ENCODE measurements at places on chromosomes 4 and X.

DNA sequence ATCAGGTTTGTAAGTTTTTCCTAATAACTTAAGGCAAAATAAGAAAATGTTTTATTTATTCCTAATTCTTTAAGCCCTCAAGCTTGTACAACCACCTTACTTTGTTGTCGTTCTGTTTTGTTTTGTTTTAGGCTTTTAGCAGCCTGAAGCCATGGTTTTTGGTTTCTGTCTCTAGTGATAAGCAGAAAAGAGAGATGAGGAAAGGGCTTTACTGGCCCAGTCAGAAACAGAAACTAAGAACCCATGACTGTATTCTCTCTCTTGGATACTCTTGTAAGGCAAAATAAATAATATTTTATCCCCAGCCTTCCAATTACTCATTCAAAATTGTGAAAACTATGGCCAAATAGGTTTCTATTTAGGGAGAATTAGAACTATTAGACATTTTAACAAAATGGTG, 29.4 kb downstream of the TBC1D19 start:
- DNase-seq = no peak

DNA sequence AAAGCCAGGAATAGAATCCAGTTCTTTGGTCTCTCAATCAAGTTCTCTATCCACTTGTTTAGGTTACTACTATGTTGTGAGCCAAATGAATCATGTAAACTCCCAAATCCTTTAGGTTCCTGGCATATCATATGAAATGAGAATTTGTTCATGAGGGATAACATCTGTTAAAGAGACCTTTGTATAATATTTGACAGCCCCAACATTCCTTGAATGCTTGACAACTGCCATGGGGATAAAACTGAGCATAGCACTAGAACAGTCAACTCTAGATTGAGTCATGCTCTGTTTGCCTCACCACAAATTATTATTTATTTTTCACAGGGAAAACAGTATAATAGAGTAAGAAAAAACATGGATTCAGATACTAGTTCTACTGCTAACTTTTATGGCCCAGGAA, 93.3 kb downstream of the NAA11 start:
- DNase-seq = no peak

DNA sequence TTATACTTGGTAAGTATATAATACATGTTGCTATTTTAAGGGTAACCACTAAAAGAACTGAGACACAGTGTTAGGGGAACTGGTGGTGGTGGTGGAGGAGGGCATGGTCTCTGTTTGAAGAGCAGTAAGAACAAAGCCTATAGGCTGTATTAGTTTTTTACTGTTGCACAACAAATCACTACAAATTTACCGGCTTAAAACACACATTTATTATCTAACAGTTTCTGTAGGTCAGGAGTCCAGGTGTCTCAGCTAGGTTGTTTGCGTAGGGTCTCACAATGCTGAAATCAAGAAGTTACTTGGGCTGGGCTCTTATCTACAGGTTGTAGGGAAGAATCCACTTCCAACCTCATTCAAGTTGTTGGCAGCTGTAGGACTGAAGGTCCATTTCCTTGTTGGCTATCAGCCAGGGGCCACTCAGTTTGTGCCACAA, 52.6 kb downstream of the CASK start:
- DNase-seq = no peak

- no peak for DNase-seq
Measured at GRCh38 chrX:22136711-22137110, 104.6 kb downstream of the PHEX start.

GRCh38 chr4:8559524-8560264, 20.5 kb upstream of the GPR78 start:
- DNase-seq = no peak

GRCh38 chrX:68801737-68802290, 27.0 kb upstream of the EFNB1 start:
- no peak for DNase-seq

GRCh38 chr4:70651864-70652506, 14.3 kb downstream of the JCHAIN start:
- DNase-seq = peak; percentile 36

GRCh38 chr4:17682222-17682566, 67.8 kb downstream of the MED28 start:
- no peak for DNase-seq

DNA sequence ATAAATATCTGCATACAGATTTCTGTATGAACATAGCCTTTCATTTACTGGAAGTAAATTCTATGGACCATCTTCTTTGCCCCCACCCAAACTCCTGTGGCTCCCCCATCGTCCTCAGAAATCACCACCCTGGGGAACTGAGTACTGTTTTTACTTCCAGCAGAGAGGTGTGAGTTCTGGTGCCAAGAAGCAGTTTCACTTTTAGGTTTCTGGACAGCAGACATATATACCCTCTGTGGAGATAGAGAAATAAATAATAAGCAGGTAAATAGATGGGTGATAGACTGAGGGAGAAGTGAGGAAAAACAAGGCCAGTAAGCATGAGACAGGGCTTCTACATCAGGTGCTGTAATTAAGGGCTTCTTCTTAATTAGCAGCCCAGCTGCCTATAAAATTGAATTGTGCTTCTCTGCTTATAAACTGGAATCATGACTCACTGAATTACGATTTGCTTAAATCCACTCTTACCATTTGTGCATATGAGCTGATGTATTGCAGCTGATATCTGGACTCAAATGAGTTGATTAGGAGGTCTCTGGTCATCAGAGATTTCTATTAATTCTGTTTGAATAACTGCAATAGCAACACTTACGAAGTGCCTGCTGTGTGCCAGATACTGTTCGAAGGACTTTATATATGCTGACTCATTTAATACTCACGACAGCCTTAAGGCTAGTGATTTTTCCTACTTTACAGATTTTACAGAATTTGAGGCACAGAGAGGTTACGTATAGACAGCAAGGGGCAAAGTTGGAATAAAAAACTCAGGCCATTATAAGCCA, 60.8 kb upstream of the DHX15 start:
- DNase-seq = no peak

- no peak for DNase-seq
Measured at GRCh38 chr4:125111323-125111722, 203.4 kb upstream of the FAT4 start.

DNA sequence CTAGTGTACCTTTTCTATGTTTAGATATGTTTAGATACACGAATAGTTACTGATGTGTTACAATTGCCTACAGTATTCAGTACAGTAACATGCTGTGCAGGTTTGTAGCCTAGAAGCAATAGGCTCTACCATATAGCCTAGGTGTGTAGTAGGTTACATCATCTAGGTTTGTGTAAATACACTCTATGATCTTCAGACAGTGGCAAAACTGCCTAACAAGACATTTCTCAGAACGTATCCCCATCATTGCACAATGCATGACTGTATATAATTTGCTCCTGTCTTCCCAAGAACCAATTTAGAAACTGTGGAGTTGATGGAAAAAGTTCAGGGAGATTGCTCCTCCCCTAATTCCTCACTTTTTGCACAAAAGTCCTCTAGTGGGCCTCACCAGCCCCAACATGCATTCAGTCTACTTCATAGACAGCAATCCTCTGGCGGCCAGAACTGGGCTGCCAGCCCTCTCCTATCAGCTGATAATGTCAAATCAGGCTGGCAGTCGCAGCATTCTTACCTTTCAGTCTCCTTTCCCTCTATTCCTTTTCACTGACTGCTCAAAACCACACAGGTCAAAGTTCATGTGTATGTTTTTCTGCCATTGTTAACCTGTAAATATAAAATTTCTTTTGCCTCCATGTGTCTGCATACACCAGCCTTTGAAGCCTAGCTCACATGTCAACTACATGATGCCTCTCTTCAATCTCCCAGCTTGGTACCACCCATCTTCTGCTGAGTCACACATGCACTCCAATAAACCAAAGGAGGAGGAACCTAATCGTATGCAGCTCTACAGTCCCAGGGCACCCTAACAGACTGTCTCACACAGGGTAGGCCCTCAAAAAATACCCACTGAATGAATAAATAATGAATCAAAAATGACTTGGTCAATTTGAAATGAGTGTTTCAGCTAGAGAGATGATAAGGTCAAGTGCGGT, 32.0 kb downstream of the BCLAF3 start:
- DNase-seq = no peak

- DNase-seq = no peak
Measured at GRCh38 chr4:6043188-6043587, 25.0 kb upstream of the C4orf50 start.

DNA sequence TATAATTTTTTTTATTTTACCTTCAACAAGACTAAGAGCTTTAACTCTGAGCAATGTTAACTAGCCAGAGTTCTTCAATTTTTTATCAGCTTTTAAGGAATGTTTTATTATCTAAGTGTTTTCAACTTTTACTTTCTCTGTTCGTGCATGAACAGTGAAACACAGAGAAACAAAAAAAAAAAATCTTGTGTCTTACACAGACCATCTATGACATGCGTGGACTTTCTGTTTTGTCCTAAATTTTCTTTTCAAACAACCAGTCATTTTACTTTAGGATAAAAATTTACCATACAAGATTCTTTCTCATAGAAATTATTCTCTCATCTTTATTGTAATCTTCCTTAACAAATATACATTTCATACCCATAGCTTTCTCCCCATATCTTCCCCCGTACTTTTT, 731.9 kb upstream of the PCDH10 start:
- DNase-seq = no peak

GRCh38 chr4:92421920-92422319, 118.2 kb downstream of the GRID2 start:
- no peak for DNase-seq

DNA sequence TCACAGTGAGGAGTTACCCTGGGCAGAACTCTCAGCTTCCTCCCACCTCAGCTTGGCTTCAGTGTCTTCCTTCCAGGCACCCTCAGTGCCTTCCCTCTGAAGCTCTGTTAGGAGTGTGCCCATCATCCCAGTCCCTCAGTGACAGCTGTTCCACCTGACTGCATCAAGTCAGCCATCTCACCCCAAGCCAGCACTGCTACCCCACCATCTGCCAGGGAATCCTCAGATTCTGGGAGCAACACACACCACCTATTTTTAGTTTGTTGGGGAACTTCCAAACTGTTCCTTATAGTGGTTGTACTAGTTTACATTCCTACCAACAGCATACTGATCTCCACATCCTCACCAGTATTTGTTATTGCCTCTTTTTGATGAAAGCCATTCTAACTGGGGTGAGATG, 182.9 kb downstream of the RELL1 start:
- no peak for DNase-seq

GRCh38 chrX:40864972-40865371, 129.6 kb upstream of the MED14 start:
- DNase-seq = no peak

Data from CD4-positive, CD25-positive, alpha-beta regulatory T cell (primary cell).